NCI-H2029 (cell line): ENCODE measurements at places on chromosomes 7 and 10.

DNA sequence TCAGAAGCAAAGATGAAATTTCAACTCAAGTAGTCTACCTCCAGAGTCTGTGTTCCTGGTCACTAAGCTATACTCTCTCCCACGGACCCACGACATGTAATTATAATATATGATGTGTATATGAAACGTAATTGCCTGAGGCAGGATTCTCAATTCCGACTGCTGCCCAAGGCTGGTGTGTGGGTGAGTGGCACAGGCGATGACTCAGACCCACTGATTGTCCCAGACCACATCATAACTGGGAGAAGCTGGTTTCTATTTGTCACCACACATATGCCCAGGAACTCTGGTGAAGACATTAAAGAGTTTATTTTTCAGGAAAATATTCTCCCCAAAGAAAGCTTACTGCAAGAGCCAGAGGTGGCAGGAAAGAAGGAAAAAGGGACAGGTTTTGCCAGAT lies 219.3 kb downstream of the JAZF1 start:
- DNase-seq, result no peak

- no peak for DNase-seq
Measured at GRCh38 chr7:43758822-43759683, 573 bp downstream of the BLVRA start.

DNA sequence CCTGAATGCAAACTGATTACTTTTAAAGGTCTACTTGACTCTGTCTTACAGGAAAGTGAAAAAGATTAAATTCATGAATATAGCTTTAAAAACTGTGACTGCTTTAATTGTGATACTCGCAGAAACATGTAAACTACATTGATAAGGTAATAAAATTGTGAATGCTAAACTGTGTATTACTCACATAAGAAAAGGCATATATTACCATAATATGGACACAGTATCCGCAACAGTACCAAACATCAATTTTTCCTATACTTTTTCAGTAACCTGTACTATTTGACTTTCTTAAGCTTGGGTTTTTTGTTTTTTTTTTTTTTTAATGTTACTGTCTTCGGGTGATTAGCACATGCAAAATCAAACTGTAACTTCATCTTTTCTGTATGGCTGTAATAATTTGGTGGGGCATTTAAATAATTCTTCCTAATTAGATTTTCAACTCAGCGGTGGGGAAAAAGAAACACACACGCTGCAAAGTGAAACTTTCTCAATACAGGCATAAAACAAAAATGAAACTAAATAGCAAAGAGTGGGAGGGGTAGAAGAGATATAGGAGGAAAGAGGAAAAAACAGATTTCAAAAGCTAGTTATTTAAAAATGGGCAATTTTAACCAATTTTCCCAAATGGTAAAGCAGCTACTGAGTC lies 23.2 kb downstream of the NT5C3A start:
- no peak for DNase-seq

DNA sequence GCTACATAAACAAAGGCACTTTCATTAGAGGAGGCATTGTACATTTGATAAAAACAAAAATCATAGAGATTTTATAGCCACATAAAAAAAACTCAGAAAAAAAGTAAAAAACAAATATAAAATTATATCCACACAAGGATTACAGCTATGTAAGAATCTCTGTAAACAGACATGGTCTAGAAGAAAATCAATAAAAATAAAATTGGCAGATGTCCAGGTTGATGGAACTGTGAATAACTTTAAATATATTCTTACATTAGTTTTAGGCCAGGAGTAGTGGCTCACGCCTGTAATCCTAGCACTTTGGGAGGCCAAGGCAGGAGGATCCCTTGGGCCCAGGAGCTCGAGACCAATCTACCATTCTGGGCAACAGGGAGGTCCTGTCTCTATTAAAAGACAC lies 19.2 kb downstream of the SLC35B4 start:
- no peak for DNase-seq

DNA sequence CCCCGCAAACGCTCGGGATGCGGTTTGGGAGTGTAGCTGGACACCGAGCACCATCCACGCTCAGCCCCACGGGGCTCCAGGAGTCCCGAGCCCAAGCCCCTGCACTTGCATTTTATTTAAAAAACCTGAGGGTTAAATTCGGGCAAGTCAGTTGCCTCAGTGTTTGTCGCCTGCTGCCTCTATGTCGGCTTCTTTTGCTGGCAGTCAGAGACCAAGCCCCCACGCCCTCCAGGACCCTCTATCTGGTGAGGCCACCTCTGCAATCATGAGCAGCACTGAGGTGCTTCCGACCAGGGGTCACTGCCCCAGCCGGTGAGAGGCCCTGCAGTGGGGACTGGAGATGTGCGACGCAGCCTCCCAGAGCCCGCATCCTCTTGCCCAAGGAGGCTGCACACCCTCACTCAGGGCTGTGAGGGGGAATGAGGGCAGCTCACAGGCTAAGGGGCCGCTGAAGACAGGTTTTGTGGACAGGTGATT lies 13.3 kb upstream of the ZNF273 start:
- no peak for DNase-seq

DNA sequence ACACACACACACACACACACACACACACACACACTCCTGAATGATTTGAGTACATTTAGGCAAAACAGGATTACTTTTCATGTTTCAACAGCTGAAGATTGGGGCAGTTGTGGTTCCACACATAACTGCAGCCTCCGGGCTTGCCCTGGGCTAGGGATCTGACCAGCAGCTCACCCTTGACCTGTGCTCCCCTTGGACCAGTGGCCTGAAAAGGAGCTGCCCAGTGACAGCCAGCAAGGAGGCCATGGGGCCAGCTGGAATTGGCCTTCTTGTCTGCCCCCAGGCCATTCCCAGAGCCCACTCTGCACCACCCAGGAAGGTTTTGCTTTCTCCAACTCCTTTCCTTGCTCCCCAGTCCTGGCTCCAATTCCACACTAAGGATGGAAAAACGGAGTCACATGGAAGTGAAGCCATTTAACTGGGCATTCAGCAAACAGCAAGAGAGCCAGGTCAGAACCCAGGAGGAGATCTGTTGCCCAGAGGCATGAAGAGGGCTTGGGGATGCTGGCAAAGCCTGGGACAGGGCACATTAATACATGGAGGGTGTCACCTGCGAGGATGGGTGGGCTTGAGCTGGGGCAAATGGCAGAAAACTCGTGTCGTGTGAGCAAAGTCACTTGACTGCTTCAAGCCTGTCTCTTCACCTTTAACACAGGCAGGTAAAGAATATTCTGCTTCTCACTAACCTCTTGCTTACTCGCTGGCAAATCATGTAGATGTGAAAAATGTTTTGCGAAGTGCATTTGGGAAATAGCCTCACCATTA lies 61.5 kb upstream of the GDF10 start:
- DNase-seq, result no peak

DNA sequence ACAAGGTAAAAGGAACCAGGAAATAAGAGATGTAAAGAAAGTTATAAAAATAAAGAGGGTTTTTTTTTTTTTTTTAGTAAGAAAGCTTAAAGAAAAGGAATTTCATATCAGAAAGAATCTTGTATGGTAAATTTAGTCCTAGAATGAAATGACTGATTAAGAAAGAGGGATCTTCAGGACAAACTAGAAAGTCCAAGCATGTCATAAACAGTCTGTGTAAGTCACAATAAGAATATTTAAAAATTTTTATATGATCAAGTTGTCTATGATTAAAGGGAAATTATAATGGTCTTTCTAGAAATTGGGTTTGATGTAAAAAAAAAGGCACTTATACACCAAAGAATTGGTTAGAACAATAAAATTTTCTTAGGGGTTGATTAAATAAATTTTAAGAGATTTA lies 289.5 kb downstream of the XPNPEP1 start:
- no peak for DNase-seq

DNA sequence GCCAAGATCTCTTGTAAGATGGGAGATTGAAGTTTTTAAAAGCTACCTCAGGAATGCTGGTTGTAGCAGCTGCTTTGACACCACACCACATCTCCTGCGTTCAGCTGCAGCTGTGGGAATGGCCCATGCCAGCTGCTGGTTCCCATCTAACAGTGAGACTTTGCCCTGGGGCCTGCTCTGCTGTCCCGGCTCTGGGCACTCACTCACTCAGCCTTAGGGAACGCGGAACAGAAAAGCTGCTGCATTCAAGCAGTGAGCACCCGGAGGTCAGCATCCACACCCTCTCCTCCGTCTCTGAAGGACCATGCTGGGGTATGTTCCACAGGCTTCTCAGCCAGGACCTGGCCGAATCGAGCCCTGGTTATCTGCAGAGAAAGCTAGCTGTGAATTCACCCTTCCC lies 197.1 kb upstream of the CXCL12 start:
- DNase-seq, result no peak

DNA sequence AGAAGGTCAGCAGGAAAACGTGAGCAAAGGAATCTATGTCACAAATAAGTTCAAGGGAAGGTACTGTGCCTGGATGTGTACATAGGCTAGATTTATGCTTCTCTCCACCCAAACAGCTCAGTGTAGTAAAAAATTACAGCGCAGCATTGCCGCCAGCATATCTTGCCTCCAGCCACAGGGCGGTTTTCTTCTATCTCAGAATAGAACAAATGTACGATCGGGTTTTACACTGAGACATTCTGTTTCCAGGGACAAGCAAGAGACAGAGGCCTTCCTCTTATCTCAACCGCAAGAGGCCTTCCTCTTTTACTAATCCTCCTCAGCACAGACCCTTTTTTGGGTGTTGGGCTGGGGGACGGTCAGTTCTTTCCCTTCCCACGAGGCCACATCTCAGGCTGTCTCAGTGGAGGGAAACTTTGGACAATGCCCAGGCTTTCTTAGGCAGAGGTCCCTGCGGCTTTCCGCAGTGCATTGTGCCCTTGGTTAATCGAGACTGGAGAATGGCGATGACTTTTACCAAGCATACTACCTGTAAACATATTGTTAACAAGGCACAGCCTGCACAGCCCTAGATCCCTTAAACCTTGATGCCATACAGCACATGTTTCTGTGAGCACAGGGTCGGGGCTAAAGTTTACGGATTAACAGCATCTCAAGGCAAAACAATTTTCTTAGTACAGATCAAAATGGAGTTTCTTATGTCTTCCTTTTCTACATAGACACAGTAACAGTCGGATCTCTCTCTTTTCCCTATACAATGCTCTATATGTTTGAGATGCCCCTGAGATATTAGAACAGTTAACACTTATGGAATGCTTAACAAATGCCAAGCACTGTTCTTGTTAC lies 11.6 kb upstream of the ABHD11 start:
- DNase-seq, result no peak
